GM23248 (cell line): ENCODE measurements at places on chromosomes 2 and 18.

DNA sequence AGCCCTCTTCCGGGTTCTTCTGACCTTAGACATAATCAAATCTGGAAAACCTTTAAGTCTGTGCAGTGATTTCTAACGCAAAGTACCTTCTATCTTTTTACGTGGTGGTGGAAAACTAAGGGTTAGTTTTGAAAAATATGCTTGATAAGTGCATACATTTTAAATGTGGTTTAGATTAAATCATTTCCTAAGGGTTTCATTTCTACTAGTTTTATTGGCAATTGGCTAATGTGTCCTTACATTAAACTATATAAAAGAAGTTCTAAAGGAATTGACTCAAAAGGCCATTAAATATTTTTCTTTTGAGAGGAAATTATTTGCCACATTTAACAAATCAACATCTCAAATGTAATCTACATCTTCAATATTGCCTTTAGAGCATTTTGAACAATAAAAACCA is 268.3 kb upstream of the THUMPD2 start:
- no peak for DNase-seq

- DNase-seq, result no peak
Observed at GRCh38 chr2:111537078-111537655, 346.8 kb downstream of the ANAPC1 start.

GRCh38 chr2:3159782-3160545 is 217.7 kb downstream of the EIPR1 start:
- DNase-seq, result no peak

DNA sequence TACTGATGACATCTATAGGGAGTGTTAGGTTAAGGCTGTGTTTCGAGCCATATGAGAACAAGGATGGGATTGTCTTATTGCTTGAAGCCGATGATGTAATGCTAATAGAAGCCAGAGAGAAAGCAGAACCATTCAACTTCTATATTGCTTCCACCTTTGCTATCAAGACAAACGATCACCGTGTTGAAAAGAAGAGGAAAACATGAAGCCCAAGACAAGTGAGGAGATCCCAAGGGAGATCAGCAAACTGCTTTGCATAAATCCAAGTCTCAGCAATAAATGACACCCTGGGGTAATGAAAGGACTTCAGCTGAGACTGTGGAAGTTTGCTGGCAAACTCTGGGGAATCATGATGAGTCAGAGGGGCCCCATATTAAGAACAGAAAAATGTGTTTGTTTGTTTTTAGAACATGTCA is 206.2 kb downstream of the NCKAP5 start:
- DNase-seq, result peak; percentile 71

GRCh38 chr2:69097891-69098655 is 85.1 kb downstream of the ANTXR1 start:
- peak; percentile 27 for DNase-seq

DNA sequence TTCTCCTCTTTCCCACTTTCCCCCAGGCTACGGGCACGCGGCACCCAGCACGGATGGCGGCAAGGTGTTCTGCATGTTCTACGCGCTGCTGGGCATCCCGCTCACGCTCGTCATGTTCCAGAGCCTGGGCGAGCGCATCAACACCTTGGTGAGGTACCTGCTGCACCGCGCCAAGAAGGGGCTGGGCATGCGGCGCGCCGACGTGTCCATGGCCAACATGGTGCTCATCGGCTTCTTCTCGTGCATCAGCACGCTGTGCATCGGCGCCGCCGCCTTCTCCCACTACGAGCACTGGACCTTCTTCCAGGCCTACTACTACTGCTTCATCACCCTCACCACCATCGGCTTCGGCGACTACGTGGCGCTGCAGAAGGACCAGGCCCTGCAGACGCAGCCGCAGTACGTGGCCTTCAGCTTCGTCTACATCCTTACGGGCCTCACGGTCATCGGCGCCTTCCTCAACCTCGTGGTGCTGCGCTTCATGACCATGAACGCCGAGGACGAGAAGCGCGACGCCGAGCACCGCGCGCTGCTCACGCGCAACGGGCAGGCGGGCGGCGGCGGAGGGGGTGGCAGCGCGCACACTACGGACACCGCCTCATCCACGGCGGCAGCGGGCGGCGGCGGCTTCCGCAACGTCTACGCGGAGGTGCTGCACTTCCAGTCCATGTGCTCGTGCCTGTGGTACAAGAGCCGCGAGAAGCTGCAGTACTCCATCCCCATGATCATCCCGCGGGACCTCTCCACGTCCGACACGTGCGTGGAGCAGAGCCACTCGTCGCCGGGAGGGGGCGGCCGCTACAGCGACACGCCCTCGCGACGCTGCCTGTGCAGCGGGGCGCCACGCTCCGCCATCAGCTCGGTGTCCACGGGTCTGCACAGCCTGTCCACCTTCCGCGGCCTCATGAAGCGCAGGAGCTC is 35.4 kb downstream of the KCNK3 start:
- DNase-seq, result peak; percentile 56
